ENCODE measurements at places on chromosomes 1 and 21. TPM values are rescaled to one million over a fixed set of nuclear protein-coding genes. Genes with fewer than 3 reads are reported as not detected.

SPRR2B gene
- total RNA-seq, result not detected

CLIC6 gene
- 0.23 TPM for total RNA-seq

RGS1 gene
- not detected for total RNA-seq

KRTAP11-1 gene
- not detected for total RNA-seq

MYOM3 gene
- 0.23 TPM for total RNA-seq

OR2T35 gene
- not detected for total RNA-seq

CLCA1 gene
- total RNA-seq, result under 0.01 TPM

KCNK2 gene
- total RNA-seq, result not detected

IL20 gene
- total RNA-seq, result not detected

ATP1A4 gene
- total RNA-seq, result not detected

LRRC39 gene
- 0.12 TPM for total RNA-seq

SRM gene
- total RNA-seq, result 18.5 TPM

FBXO2 gene
- total RNA-seq, result 8.5 TPM

SPATA21 gene
- total RNA-seq, result not detected

RHBDL2 gene
- 0.59 TPM for total RNA-seq

OR2T1 gene
- not detected for total RNA-seq

SLAMF9 gene
- 0.38 TPM for total RNA-seq

ERG gene
- total RNA-seq, result 1.7 TPM

SPRR2E gene
- total RNA-seq, result not detected

GSTM1 gene
- 6.1 TPM for total RNA-seq

HSPB7 gene
- total RNA-seq, result 2.5 TPM

AMY1B gene
- total RNA-seq, result not detected

KCNAB2 gene
- total RNA-seq, result 5.0 TPM

ZBTB8B gene
- not detected for total RNA-seq

MTMR11 gene
- total RNA-seq, result 4.2 TPM

CD1E gene
- total RNA-seq, result not detected

TMEM81 gene
- total RNA-seq, result 2.5 TPM

PBXIP1 gene
- 101 TPM for total RNA-seq

NTMT2 gene
- not detected for total RNA-seq

HMGCS2 gene
- not detected for total RNA-seq

LCE1B gene
- not detected for total RNA-seq

BARHL2 gene
- total RNA-seq, result not detected

INSRR gene
- total RNA-seq, result under 0.01 TPM

CD58 gene
- total RNA-seq, result 8.7 TPM

GPN2 gene
- 10.7 TPM for total RNA-seq

AK4 gene
- total RNA-seq, result 31.3 TPM

APCS gene
- not detected for total RNA-seq

MCOLN2 gene
- total RNA-seq, result under 0.01 TPM

LHX8 gene
- total RNA-seq, result 0.59 TPM
